ENCODE measurements at places on chromosomes 1 and 21.
A peak's percentile ranks its signal among the peaks of the same experiment; 100 is the strongest.

DNA sequence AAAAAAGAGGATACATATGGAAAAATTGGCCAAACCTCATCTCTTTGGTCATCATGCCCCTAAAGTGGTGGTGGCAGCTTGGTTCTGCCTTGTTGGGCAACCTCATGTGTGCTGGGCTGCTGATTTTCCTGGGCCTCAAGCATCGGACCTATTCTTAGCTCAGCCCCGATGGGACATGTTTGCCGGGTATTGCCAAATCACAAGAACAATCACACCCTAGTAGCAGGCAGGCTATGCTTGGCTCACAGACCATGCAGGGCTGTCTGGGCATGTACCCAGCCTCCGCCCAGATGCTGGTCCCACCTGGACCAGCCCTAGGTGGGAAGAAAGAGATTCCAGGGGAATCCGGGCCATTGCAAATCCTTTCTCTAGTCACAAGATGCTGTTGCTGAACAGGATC lies 189.4 kb upstream of the FGGY start:
- DNase-seq: no peak

DNA sequence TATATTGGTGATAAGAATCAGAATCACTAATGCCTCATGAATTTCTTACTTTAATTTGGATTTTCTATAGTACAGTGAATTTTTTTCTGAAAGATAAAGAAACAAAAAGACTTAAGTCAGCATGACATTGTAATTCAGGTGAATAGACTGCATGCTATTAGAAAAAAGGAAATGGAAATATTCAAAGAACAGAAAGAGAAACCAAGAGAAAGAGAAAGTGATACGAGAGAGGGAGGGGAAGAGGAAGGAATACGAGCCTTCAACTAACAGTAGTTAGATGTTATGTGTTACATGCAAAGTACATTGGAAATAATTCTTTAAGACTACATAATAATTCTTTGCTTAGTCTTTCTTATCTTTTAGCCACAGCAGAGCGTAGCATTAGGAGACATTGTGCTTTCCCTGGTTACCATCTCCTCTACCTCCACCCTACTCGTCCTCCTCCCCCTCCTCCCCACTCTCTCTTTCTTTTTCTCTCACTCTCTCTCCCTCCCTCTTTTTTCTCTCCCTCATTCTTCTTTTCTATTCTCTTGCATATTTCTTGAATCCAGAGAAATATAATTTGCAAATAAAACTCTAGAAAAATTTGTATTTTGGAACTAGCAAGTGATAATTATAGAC lies 46.4 kb upstream of the ADGRL4 start:
- DNase-seq: no peak

- no peak for DNase-seq
These were observed 6.4 kb downstream of the ATP13A2 start for GRCh38 chr1:17005365-17005740.

DNA sequence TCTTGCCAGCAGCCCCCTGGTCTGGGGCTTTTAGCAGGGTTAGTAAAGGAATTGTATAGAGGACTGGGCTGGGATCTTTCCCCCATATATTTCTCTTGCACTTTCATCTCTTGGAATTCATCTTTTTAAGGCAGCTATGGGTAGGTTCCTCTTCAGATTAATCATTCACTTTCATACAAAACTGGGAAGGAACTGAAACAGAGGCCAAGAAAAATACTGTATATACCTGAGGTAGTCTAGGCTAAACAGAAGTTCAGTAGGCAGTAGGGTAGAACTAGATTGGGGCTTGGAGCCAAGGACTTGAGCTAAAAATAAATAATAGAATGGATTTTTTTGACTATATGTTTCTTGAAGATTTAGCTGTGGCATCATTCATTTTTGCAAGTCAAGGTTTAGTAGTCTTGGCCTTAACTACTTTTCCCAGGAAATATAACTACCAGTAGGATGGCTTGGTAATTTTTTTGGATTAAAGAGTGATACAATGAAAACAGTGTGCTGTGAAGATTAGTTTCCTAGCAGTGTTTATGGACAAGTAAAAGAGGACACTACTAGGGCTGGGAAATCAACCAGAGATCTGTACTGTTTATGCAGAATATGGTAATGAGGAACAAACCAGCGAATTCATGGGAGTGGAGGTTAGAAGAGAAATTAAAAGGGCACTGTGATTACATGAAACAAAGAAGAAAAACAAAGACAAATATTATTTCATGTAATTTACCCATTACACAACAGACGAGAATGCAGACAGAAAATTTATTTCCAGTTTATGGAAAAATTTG lies 50.9 kb upstream of the PTGS2 start:
- DNase-seq: no peak

- no peak for DNase-seq
These were observed 159.3 kb downstream of the PEX14 start for GRCh38 chr1:10634075-10634427.

- DNase-seq: no peak
These were observed 25.2 kb downstream of the CCN1 start for GRCh38 chr1:85605484-85606413.

DNA sequence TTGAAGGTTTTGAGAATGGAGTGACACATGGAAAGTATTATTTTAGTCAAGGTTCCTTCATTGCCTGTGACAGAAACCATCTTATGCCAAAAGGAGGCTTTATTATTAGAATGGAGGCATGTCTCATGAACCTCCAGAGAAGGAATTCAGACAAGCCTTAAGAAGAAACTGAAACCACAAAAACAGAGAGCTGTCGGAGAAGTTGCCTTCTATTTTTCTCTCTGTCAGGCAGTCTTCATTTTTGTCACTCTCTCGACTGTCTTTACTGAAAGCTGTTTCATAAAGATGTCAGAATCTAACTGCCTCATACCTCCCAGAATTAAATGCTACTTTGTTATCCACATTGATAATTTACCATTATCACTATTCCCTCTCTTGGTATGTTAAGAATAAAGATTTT lies 434.7 kb upstream of the ADGRL4 start:
- DNase-seq: no peak

DNA sequence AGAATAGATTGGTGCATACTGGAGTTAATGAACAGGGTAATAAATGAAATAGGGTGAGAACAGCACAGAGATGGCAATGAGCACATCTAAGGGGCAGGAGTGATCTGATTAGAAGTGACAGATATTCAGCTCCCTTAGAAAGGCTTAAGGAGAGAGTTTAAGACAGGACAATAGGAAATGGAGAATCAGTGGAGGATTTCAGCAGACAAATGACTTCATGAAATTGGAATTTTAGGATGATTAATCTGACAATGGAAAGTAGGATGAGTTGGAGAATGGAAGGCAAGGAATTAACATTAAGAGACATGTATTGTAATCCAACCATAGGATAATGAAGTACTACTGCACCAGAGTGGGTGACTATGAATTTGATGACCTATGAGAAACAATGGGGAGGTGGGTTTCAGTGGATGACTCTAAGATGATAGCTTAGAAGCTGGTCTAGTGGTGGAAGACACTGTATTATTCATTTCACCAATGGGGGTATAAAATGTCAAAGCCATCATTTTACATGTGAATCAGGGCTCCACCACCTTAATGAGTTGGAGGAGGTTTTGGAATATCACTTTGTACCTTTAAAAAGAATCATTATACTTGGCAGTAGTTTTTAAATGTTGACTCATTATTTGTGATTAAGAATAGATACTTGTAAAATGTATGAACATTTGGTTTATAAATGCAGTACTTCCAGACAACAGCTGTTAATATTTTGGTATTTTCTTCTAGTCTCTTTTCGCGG lies 139.1 kb downstream of the PLA2G4A start:
- no peak for DNase-seq

GRCh38 chr1:19476450-19477190 lies 8.7 kb downstream of the CAPZB start:
- no peak for DNase-seq

GRCh38 chr1:53182111-53182593 lies 14.5 kb upstream of the CPT2 start:
- DNase-seq: peak; percentile 81

Data from stimulated activated CD4-positive, alpha-beta T cell treated with anti-CD3 and anti-CD28 coated beads, TNF-alpha, amount 100 ng/mL, for 24 hours (primary cell).